ENCODE measurements at places on chromosomes 5 and 9.

- no peak for DNase-seq
These were observed 80.0 kb downstream of the ZNF622 start for GRCh38 chr5:16385516-16386090.

DNA sequence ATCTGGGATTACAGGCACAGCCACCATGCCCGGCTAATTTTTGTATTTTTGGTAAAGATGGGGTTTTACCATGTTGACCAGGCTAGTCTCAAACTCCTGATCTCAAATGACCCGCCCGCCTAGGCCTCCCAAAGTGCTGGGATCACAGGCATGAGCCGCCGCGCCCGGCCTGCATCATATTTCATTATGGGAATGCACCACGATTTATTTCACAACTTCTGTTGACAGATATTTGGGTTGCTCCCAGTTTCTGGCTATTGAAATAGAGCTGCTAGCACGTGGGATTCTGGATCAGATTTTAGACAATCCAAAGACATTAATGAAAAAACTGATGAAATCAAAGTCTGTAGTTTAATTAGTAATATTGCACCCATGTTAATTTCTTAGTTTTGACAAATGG is 48.4 kb upstream of the FUBP3 start:
- no peak for DNase-seq

DNA sequence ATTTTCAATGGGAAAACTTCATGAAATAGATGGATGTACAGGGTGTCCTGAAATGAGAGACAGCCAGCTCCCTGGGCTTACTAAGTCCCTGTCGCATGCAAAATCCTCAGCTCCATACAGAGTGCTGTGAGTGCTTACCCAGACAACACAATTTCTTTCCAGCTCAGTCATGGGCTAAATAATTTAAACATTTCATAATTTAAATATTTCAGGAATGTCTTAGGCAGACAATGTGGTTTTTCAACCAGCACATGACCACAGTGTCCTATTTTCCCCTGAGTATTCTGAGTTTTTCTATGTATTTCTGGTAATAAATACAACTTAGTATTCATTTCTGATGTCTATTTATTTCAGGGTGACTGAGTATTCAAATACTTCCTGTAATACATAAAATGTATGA is 188.5 kb upstream of the SNX2 start:
- no peak for DNase-seq

DNA sequence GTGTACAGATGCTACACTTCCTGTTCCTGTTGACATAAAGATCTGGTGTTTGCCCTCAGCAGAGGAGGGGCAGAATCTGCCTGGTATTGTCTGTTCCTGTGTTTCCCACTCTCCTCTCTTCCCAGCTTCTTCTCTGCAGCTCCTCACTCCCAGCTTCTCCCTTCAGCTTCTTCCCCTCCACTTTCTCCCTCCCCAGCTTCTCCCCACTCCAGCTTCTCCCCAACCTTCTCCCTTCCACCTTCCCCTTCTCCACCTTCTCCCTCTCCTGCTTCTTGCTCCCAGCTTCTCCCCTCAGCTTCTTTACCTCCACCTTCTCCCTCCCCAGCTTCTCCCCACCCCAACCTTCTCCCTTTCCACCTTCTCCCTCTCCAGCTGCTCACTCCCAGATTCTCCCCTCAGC is 148.9 kb upstream of the IRX2 start:
- no peak for DNase-seq

DNA sequence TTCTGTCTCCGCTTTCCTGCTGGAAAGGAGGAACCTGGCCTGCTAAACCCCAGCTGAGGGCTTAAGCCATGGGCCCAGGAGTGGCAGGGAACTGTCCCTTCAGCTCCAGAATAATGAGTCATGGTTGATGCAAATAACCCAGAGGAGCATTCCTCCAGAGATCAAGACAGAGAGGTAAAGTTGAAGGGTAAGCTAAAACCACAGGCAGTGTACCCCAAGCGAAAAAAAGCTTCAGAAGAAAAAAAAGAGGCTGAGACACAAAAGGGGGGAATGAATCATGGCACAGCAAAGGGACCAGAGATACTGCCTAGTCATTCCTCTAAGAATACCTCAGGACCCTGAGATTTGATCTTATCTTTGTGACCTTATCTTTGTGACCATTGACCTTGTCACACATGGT is 199.5 kb upstream of the TAS2R1 start:
- DNase-seq, result no peak

DNA sequence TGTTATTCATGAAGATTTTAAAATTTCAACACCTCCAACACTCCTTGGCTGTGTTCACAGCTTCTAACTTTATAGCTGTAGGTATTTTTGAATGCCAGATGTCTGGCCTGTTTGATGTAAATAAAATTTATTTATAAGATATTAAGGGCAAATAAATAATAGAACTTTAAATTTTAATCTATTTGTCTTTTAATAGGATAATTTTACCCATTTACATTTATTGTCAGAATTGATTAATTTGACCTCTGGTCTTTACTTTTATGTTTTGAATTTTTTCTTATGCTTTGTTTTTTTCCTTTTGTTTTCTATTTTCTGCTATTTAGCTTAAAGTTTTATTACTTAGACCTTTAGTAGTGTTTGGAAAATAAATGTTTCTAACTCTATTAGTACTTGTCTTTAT is 94.6 kb downstream of the UGCG start:
- no peak for DNase-seq

GRCh38 chr9:69535911-69536310 is 136.3 kb downstream of the APBA1 start:
- no peak for DNase-seq

DNA sequence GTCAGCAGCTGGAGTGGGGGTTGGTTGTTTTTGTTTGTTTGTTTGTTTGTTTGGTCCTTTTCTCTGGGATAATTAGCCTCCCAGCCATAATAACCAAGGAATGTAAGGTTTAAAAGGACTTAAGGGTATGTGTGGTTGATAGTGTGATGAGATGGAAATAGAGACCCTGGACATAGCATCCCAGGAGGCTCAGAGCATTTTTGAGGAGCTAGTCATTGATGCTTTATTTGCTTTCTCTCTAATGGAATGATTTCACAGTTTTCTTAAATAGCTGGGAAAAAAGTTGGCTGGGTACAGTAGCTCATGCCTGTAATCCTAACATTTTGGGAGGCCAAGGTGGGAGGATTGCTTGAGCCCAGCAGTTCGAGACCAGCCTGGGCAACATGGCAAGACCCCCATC is 45.1 kb downstream of the TTC1 start:
- no peak for DNase-seq

GRCh38 chr5:180831139-180832093 is 28.8 kb upstream of the MGAT1 start:
- peak; percentile 54 for DNase-seq

- no peak for DNase-seq
These were observed 96.9 kb downstream of the MED27 start for GRCh38 chr9:131982671-131983239.

DNA sequence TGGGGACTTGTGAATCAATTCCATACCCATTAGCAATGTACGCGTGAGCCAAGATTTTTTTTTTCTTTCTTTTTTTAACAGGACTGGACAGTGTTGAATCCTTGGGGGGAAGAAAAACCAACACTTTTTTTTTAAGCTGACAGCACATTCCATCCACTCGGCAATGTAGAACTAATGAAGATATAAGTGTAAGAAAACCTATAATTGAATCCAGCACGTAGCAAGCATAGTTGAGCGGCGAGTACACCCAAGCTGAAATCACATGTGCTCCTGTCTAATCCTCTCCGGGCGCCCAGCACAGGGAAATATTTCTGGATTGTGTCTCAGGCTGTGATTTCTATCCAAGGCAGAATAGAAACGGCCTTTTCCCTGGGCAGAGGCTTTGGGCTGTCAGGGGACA is 118.2 kb downstream of the BOD1 start:
- DNase-seq, result no peak

- no peak for DNase-seq
These were observed 8.3 kb upstream of the YTHDC2 start for GRCh38 chr5:113505181-113505580.

DNA sequence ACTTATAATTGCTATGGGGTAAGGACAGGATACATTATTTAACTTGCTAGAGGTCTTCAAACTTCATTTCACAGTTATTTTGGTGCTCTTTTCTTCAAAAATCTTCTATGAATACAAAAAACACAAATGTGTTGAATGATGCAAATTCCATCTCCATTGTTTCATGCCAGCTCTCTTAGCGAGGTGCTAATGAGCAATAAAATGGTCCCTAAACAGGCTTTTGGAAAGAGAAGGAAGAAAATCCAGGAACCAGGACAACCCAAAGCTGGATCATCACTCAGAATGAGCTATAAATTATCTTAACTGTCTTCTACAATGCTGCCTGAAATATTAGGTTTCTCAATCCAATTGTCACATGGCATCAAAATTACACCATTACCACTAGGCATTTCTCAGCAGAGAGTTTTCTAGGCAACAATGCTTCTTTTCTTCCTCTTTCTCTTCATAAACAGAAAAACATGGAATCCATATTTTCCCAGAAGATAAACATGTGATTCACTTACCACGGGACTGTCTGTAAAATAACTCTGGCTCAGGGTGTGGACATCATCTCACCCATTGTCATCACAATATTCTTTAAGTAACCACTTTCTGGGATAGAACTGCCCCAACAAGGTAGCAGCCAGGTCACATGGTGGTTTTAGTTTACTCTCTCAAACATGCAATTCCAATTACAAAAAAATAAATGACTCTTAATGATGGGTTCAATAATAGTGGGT is 249.4 kb downstream of the NPR3 start:
- no peak for DNase-seq

- DNase-seq, result no peak
These were observed 566.6 kb downstream of the ZNF608 start for GRCh38 chr5:124179819-124180218.

DNA sequence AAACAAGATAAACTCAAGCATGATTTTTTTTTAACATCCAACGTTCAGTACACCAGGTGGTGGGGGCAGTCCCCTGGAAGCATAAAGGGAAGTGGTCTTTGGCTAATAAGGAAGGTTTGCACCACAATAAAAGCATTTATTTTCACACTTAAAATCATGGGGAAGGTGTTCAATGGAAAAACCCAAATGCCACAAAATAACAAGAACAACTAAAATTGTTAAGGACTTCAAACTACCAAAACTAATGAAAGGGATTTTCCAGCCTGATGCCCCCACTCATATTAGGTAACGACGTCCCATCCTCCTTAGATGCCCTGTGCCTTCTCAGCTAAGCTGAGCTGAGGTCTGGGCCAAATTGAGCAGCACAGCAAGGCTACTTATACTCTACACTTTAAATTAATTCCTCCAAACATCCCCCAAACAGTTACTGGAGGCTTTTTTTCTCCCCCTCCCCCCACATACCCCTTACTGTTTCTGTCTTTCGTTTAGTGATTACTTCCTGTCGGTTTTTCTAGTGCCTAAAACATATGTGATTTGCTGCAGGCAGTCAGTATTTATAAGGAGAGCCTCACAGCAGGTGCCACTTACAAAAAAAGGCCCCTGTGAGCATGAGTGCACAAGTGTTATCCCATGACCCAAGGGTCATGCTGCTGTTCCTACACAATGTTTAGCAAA is 259.7 kb upstream of the ZNF608 start:
- no peak for DNase-seq

- DNase-seq, result no peak
These were observed 20.4 kb downstream of the CDC26 start for GRCh38 chr9:113254991-113255390.

DNA sequence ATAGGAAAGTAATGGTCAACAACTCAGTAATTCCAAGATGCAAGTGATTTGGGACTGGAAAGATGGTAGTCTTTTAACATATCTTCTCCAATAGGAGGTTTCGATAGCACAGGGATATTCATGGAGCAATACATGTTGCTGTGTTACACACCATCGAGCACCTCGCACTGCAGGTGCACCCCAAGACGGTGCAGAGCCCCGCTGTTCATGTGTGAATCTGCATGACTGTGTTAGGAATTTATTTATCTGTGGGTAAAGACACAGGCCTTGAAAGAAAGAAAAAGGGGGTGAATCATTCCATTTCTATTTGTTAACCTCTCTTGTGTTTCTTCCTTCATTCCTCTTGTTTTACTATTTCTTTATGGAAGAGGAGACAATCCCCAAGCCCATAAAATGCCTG is 217.1 kb downstream of the EBF1 start:
- no peak for DNase-seq

DNA sequence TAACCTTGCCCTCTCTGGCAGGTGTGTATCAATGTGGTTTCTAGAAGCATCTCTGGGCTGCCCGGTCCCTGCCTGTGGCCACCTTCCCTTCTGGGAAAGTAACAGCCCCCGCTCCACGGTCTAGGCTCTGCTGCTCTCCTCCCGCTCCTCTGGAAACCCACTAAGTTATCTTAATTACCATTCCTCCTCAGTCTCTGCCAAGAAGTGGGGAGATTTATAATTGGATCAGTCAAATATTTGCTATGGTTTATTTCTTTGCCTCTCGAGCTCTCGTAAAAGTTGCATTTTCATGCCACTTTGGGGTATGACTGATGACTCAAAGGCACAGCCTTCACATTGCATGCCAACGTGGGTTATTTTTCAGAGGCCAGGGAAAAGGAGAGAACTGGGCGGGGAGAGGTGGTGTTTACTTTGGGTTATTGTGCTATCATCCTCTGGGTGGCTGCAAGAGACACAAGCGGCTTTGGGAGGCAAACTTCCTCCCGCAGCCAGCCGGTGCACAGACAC is 205.3 kb upstream of the WWC1 start:
- no peak for DNase-seq

DNA sequence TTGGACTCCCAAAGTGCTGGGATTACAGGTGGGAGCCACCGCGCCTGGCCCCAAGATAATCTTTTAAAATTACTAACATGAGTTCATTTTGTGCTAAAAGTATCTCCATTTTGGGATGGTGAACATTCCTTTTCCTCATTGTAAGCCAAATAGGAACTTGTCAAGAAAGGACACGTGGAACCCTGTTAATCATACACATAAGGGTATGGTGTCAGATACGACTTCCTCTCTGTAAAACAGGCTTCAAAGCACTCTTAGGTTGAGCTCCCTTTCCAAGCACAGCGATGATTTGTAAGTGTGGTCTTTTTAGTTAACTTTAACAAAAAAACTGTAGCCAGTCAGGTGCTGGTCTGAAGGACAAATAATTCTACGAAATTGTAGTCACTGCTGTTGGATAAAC is 132.7 kb downstream of the UNC13B start:
- DNase-seq, result no peak

DNA sequence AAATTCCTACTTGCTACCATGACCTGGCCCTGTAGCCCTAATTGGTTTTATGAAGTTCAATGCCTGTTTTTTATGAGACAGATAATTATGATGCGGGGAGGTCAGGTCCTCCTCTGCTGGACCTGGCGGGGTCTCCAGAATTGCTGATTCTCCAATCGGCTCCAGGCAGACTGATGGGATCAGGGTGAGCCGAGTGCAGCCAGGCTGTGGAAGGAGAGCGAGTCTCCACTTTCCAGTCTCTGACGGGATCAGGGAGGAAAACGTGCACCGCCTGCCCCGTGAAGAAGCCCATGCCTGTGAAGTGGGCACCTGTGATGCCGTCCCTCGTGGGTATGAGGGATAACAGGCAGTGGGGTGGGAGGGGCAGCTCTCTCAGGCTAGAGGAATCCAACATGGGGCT is 71.5 kb upstream of the HSPA9 start:
- no peak for DNase-seq
